Stimulated activated CD8-positive, alpha-beta memory T cell treated with anti-CD3 and anti-CD28 coated beads, Interleukin-7, amount 100 ng/mL, for 24 hours (primary cell): ENCODE measurements at places on chromosomes 2 and 18.

GRCh38 chr2:142825861-142826260 lies 51.6 kb upstream of the KYNU start:
- DNase-seq: no peak

DNA sequence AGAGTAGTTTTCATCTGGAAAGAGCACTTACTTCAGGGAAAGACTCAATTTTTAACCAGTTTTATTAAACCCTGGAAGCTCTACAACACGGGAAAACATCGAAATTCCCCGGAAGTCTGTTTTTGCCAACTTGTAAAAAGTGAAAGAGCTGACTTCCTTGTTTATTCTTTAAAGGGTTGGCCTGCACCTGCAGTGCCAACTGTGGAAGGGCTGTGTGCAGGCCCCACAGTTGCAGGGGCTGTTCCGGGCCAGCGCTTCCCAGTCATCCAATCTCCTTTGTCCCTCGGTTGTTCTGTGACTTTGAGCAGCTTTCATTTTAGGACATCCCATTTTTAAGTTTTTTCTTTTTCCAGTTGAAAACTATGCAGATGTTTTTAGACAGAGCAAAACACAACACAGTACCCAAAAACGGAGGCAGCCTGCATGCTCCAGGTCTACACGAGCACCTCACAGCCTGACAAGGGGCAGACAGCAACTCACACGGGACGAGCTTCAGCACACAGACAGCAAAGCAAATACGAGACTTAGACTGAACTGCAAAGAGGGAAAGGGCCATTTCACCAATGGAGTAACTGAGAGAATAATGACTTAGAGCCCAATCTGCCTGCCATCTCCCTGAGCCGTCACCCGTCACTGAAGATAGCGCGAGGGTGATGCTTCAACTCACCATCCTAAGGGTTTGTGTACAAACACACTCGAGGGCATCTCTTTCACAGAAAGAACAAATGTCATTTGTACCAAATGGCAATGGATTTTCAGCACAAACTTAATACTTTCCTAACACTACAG lies 70.6 kb downstream of the EMILIN2 start:
- no peak for DNase-seq

GRCh38 chr2:128557831-128558241 lies 239.2 kb upstream of the HS6ST1 start:
- DNase-seq: no peak

DNA sequence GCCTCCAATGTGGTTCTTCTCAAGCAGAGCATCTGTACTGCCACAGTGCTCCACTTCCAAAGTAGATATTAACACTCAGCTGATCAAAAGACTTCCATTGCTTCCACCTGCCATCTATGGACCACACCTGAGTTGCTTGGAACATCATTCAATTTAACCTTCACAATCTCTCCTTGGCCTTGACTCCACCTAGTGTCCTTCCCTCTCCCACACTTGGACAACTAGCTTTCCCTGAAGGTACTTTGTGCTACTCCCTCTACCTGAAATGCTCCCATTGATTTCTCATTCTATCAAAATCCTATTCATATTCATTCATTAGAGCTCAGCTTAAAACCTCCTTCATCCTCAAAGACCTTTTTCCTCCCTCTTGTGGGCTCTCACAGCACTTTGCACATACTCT lies 48.7 kb downstream of the SOWAHC start:
- no peak for DNase-seq

- DNase-seq: peak; percentile 94
Observed at GRCh38 chr2:62705007-62705829, at the start of gene EHBP1. Gene EHBP1, plus strand, starts transcription at chr2:62705713. Its CDS starts 1,479 bp downstream, at chr2:62707192.

DNA sequence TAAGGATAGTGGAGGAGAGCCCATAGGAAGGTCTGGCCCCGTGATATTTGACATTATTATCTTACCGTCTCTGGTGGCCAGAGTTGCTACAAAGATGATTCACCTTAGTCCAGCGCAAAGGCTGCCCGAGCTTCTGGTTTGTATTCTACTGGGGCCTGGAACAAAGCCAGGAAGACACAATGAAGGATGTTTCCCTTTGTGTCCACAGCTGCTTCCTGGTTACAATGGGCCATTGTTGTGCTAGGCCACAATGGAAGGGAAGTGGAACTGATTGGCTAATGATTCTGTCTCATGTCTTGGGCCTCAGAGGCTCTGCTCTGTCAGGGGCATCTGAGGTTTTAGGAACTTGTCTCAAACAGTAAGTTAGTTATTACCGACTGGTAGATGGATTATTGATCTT lies 132.2 kb downstream of the TDRD15 start:
- DNase-seq: no peak
